ENCODE measurements at places on chromosomes 16 and 17. TPM values are rescaled to one million over a fixed set of nuclear protein-coding genes. Genes with fewer than 3 reads are reported as not detected.

DDX28 gene
- 13.8 TPM for polyA plus RNA-seq

RNFT1 gene
- polyA plus RNA-seq: 17.0 TPM

ZC3H7A gene
- 39.1 TPM for polyA plus RNA-seq

GDE1 gene
- polyA plus RNA-seq: 55.6 TPM

SLC13A2 gene
- polyA plus RNA-seq: not detected

NOD2 gene
- not detected for polyA plus RNA-seq

NEUROD2 gene
- not detected for polyA plus RNA-seq

OR3A2 gene
- polyA plus RNA-seq: not detected
